AG10803 (cell line): ENCODE measurements at places on chromosomes 5 and 9.

- peak; percentile 41 for DNase-seq
Measured at GRCh38 chr9:4796988-4797853, 4.5 kb downstream of the RCL1 start.

GRCh38 chr5:135565725-135566421 is 12.9 kb downstream of the CXCL14 start:
- DNase-seq: peak; percentile 61

- DNase-seq: no peak
Measured at GRCh38 chr5:390623-391491, 52.1 kb upstream of the EXOC3 start.

GRCh38 chr5:91079037-91079436 is 304.1 kb downstream of the ARRDC3 start:
- no peak for DNase-seq

GRCh38 chr9:114407889-114408288 is 20.1 kb upstream of the AKNA start:
- DNase-seq: no peak

DNA sequence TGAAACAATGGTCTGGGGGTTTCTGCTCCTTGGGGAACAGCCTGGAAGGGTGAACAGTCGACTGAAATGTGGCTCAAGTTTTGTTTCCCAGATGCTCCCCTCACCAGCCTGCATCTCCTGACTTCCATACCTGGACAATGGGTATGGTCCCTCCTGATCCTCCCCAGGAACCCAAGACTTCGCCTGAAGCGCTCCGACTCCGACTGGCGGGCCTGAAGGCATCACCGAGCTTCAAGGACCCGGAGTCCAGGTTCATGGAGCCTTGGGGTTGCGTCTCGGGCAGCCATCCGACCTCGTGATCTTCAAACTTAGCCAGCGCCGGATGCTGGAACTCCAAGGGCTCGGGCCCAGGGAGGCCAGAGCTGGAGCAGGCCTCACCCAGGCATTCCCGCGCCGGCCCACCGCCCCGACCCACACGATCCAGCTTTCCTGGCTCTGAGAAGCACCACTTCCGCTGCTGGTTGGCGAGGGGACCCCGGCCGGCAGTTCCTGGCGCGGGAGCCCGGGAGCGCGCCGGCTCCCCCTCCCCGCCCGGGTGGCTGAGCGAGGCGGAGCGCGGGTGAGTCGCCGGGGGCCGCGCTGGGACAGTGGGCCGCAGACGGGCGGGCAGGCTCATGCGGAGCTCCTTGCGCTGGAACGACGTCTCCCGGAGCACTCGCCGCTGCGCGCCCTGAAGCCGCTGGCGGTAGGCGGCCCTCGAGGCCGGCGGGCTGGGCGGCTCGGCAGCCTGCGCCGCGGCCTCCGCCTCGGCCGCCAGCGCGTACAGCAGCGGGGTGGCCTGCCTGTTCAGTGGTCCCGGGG is 5.2 kb downstream of the SHROOM1 start:
- DNase-seq: no peak

GRCh38 chr9:36142510-36143244 is 6.1 kb downstream of the GLIPR2 start:
- DNase-seq: no peak

- DNase-seq: peak; percentile 5
Measured at GRCh38 chr9:92295827-92296258, 2.3 kb upstream of the IARS1 start.

DNA sequence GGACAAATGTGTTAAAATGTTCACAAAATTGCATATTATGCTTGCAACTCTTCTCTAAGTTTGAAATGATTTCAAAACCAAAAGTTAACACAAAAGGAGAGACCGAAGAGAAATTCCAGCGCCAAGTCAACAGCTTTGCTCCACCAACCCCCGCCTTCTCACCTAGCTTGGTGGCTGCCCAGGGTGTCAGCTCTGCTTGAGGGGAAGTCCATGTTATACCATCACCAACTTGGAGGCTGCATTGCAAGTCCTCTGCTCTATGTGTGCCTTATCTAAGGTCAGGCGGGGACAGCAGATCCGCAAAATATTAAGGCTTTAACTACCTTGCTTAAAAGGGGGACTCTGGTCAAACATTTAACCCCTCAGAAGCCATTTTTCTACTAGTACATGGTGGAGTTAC is 14.6 kb downstream of the CCNJL start:
- DNase-seq: no peak

GRCh38 chr5:103333376-103333775 is 74.8 kb downstream of the MACIR start:
- peak; percentile 52 for DNase-seq

- no peak for DNase-seq
Measured at GRCh38 chr9:126852086-126852688, 8.3 kb upstream of the ZBTB34 start.

DNA sequence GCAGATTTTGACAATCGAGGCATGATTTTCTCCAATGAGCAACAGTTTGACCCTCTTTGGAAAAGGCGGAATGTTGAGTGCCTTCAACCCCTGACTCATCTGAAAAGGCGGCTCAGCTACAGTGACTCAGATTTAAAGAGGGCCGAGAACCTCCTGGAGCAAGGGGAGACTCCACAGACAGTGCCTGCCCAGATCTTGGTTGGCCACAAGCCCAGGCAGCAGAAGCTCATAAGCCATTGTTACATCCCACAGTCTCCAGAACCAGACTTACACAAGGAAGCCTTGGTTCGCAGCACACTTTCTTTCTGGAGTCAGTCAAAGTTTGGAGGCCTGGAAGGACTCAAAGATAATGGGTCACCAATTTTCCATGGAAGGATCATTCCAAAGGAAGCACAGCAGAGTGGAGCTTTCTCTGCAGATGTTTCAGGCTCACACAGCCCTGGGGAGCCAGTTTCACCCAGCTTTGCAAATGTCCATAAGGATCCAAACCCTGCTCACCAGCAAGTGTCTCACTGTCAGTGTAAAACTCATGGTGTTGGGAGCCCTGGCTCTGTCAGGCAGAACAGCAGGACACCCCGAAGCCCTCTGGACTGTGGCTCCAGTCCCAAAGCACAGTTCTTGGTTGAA is 13.6 kb downstream of the PTPDC1 start:
- peak; percentile 87 for DNase-seq

DNA sequence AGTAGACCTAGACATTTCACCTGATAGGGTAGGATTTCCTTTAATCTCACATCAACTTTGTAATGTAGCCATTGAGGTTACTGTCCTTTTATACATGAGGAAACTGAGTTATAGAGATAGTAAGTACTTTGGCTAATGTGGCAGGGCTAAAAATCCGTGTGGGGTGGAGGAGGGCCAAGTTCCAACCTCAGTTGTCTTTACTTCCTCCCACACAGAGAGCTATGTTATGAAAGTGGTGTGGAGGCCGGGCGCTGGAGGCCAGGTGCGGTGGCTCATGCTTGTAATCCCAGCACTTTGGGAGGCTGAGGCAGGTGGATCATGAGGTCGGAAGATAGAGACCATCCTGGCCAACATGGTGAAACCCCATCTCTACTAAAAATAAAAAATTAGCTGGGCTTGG is 173.3 kb downstream of the PALM2AKAP2 start:
- DNase-seq: no peak

GRCh38 chr5:84437673-84438315 is 53.1 kb upstream of the EDIL3 start:
- DNase-seq: peak; percentile 61

DNA sequence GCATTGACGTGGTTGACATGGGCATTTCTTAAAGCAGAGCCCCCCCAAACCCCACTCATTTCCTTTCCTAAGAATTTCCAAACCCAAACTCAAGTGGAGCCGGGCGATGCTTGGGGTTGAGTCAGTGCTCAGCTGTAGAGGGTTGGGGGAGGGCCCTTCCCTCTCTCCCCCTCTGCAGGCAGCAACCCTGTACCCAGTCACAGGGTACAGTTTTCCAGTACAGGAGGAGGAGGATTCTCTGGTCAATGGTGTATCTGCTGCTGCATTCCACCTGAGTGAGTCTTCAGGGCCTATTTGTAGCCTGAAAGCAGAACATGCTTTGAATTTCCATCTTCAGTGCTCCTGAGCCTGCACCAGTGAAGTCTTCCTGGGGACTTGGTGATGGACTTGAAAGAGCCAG is 55.8 kb downstream of the ENTREP1 start:
- DNase-seq: peak; percentile 30

DNA sequence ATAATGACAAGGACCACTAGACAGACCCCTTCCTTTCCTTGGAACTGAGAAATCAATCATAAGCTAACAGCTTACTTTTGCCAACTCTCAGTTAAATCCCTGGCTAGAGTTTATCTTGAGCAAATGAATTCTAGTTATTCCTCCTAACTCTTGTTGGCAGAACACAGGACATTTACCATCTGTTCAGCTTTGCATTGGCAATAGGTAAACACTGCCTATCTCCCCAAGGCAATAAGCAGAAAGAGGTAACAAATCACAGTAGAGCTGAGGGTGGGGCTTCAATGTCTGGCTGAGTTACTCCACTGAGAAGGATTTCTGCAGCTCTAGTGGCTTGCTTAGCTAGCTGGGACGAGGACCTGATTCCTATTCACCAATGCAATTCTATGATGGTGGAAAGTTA is 503.3 kb upstream of the GRIA1 start:
- DNase-seq: no peak

- peak; percentile 31 for DNase-seq
Measured at GRCh38 chr5:93578813-93579691, 2.0 kb downstream of the NR2F1-AS1 start.

DNA sequence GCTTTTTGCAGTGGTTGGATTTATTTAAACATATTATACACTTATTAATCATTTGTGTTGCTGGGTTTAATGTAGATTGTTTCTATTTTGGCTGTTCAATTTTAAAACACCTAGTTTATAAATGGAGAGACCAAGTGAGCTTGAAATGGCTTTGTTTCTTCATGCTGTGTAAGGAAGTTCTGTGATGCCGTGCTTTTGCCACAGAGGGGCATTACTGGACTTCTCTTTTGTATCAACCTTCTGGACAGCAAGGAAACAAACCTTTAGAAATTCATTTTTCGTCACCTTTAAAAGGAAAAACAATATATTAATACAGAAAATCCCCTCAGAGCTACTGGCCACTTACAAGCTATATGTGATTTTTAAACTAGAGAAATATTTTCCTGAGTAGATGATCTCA is 81.9 kb downstream of the DMRTA1 start:
- peak; percentile 42 for DNase-seq

GRCh38 chr9:13189362-13189761 is 90.1 kb downstream of the MPDZ start:
- no peak for DNase-seq

DNA sequence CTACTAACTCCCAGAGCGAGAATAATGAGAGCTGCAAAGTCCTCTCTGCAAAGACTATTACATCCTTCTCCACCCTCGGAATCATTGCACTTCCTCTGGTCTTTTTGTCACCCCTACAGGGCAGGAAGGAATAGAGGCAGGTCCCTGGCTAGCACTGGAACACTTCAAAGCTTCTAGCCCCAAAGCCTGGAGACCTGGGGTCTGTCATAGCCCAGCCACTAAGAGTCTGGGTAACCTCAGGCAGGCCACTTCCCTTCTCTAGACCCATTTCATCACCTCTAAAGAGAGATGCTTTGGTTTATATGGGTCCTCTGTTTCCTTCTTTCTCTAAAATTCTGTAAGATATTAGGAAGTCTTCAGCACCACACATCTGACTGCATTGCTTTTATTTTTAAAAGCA is 6.7 kb downstream of the ADRB2 start:
- DNase-seq: no peak

DNA sequence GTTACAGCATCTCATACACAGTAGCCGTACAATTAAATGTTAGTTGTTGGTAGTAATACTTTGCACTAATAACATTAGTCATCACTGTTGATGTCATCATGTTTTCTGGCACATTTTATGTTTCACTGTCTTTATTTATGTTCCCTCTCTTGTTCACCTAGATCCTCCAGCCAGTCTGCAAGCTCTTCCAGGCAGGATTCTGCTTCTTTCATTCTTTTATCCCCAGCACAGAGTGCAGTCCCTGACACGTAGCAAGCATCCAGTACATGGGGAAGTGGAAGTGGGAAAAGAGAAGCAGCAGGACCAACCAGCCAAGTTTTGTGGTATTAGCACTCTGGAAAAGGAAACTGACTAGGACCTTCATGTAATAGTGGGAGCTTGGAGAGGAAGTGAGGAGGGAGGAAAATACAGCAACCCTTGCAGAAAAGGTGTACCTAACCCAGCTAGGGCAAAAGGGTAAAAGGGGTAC is 89.7 kb upstream of the SLC44A1 start:
- DNase-seq: peak; percentile 42

DNA sequence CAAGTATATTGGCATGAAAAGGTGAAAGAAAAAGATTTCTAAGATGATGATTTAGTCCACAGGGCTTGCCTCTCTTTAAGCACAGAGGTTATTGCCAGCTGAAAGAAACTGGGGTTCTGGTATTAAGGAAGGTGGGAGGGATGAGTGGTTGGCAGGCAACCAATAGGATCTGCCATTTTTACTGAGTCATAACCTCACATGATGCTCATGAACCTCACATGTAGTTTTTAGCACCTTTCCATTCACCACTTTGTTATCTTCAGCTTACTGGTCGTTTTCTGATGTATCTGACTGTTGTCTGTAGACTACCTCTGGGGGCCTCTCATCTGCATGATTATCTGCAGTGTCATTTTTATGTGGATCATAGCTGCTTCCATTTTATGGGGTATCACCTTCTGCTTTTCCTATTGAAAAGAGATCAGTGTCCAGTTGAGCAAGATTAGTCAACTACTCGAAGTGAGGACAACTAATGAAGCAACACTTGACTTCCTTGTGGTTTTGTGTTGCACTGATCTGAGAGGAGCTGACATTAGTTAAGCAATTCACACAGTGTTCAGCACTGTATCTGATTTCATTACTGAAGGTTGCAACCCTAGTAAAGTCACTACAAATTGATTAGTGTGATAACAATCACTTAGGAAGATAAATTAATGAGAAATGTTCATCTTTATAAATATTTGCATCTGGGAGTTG is 186.3 kb downstream of the SGCD start:
- DNase-seq: peak; percentile 46

DNA sequence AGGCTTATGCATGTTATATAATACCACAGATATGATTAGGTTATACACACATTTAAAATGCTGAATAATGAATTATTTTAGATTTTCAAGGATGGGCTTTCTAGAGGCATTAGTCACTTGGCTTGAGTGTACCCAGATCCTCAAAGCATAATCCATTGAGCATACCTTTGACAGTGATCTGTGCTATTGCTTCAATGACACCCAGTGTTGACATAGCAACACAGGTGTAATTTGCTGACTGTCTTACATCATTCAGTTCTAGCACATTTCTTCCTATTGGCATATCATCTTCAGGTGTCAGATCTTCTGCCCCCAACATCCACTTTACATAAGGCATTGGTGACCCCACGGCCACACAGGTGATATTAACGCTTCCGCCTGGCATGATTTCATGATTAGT is 721.5 kb upstream of the DMAC1 start:
- DNase-seq: no peak

- DNase-seq: no peak
Measured at GRCh38 chr5:115847290-115847689, 5.6 kb downstream of the AP3S1 start.

DNA sequence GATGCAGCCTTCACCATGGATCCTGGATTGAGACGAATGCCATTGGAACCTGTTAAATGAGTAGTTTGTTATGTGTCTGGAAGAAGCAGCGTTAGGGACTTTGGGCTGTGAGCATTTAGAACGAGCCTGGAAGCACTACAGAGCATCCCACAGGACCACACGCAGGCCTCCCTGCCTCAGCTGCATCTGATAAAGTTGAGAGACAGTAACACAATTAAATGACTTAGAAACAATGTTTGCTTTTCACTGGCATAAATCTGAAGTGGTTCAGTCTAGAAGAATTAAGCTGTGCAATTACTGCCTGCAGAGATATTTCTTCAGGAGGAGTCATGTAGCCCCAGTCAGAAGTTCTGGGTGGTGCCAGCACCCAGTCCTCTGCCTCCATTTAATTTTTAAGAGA is 9.8 kb upstream of the TLX3 start:
- DNase-seq: no peak
